ENCODE measurements at places on chromosomes 1 and 21.

DNA sequence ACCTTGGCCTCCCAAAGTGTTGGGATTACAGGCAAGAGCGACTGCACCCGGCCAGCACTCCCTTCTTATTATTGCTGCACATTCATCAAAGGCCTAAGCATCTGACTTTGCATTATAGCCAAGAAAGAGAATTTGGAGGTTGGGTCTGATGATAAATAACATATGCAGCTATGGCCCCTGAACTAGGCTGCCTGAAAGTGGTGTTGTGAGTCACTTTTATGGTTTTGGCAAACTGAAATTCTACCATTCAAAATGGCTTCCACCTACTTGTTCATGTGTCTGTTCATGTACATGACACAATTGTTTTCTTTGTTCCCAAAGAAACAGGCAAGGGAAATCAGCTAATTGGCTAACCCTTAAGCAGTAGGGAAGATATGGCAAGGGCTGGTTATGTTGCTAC is 25.0 kb upstream of the UAP1 start:
- peak; percentile 18 for DNase-seq

DNA sequence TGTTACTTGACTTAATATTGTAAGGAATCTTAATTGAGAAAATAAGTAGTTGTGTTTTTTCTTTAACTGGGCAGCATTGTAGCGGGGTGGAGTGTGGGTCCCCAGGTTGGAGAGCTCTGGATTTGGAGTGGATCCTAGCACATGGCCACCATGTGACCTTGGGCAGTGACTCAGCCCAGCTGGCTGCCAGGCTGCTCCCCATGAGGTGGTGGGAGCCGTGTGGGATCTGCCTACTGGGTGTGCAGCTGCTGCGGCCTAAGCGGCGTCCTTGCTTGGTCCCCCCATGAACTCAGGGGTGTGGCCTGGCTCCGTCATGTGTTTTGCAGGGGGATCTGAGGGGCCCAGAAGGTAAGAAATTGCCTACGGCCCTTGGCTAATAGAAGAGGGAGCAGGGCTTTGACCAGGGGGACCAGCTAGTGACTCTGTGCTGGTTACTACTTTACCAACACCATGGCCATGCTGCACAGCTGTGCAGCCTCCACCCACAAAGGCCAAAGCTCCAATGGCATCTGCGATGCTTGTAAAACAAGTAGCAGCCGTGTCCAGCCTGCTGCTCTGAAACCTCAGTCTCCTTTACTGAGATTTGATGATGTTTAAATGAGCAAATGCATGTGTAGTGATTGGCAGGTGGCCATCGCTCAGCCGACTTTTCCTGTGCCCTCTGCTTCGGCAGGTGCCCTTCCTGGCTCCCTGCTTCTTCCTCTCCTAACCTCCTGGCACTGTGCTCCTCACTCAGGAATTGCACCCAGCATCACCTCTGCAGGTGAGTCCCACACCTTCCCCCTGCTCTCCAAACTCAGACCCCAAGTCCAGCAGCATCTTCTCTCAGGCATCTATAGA is 68.3 kb downstream of the ADARB1 start:
- peak; percentile 70 for DNase-seq

DNA sequence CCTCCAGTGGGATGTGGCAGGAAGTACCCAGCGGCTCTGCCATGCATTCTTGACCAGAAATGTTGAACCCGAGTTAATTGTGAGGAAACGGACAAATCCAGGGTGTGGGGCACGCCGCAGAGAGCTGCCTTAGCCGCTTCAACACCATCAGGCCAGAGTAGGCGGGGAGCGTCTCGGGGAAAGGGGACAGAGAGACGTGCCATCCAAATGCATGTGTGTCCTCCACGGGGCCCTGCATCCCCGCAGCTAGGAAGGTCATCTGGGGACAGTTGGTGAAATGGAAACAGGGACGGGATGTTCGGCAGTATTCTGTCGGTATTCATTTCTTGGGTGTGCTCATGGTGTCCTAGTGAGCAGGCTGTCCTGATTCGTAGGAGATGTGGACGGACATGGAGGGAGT is 59.1 kb upstream of the TRAPPC10 start:
- DNase-seq = no peak

DNA sequence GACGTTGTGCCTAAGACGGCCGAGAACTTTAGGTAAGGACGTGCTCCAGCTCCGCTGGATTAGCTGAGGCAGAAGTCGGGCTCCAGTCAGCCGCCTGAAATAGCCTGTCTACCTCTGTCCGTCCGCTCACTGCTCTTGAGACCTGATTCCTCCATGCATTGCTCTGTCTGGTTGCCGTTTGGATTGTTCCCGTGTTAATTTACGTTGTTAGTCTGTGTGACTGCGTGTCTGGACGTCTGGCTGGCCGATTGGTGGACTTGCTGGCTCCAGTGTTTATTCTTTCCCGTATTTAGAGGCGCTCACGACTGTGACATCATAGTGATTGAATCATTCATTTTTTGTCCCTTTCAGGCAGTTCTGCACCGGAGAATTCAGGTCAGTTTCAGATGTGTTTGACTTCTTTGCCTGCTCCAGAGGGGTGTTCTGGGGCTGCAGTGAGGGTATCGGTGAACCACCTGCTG is 684 bp downstream of the PPIH start:
- DNase-seq = peak; percentile 36

GRCh38 chr1:244406337-244406736 is 45.4 kb downstream of the ADSS2 start:
- DNase-seq = peak; percentile 7

DNA sequence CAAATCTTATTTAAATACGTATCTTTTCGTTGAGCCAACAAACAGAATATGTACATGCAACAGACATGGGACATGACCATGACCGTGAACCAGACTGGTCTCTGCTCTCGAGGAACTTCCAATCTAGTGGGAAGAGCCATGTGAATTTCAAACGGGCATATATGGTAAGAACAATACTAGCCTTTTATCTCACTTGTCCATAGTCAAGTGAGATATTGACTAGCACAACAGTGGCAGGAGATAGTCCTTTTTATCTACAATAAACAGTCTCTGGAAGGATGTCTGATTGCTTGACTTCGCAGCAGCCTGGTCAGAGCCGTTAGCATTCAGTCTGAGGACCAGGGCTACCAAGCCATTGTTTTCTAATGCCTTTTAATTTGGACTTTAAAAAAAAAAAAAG is 12.6 kb upstream of the PLA2G2C start:
- no peak for DNase-seq

- peak; percentile 10 for DNase-seq
Measured at GRCh38 chr1:102790997-102791396, 317.3 kb downstream of the COL11A1 start.

GRCh38 chr21:37873655-37874054 is 42.6 kb downstream of the KCNJ6 start:
- peak; percentile 38 for DNase-seq

DNA sequence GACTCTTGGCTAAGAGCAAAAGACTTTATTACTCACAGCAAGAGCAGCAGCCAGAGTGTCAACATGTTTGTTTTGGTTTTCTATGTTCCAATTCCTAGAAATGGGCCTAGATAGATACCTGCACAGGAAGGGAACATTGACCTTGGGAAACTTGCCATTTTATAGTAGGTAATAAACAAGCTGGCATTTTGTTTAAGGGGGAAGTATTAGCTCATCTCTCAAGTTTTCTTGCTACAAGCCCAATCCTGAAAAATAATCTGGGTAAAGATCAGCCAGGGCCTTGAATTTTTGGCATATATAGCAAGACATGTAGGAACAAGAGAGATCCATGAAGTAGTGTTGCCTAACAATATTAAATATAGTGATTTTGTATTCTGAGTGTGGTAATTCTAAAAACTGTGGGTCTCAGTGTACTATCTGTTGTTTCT is 51.4 kb upstream of the RGL1 start:
- no peak for DNase-seq

DNA sequence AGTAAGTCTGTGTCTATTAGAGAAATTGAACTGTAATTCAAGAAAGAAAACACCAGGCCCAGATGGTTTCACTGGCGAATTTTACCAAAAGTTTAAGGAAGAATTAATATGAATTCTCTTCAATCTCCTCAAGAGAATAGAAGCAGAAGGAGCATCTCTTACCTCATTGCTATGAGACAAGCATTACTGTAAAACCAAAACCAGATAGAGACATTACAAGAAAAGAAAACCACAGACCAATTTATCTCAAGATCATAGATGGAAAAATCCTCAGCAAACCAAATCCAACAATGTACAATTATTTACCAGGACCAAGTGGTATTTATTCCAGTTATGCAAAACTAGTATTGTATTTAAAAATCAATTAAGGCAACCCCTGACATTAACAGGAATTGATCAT is 160.6 kb downstream of the LIPI start:
- no peak for DNase-seq

DNA sequence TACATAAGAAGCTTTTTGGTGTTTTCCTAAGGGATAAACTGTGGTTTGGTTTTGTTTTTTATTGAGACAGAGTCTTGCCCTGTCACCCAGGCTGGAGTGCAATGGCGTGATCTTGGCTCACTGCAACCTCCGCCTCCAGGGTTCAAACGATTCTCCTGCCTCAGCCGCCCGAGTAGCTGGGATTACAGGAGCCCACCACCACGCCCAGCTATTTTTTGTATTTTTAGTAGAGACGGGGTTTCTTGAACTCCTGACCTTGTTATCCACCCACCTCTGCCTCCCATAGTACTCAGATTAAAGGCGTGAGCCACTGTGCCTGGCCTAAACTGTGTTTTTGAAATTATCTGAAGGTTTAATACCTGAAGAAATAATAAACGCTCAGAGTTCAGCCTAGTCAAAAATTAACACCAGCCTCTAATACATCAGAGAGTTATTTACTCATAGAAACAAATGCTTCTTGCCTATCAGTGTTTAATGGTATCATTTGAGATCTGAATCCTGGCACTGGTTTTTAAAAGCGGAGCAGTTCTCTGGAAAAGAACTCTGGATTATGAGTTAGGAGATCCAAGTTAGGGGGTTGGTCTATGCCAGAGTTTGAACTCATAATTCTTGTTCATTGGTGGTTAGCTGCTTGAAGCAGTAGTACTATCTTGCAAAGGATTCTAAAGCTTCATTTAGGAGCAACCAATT is 28.7 kb downstream of the ARID4B start:
- no peak for DNase-seq

- DNase-seq = no peak
Measured at GRCh38 chr1:119987686-119988085, 81.8 kb downstream of the NOTCH2 start.

GRCh38 chr1:9657521-9658032 is 6.0 kb downstream of the PIK3CD start:
- no peak for DNase-seq

DNA sequence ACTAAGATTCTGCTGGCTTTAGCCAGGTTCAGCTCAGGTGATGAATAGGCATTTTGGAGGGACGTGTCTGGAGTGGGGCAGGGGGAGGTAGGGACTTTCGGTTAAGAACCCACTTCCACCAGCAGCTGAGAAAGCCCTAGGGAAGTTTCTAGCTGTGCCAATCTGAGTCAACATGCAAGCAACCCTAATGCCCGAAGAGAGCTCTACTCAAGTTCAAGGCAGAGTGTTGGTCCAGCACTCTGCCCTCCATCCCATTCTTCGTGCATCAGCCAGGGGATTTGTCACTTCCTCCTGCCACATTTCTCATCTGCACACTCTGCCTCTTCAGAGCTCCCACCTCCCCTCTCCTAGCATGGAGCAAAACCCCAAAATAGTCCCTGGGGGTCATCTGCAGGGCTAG is 208.8 kb downstream of the HIVEP3 start:
- no peak for DNase-seq

- DNase-seq = no peak
Measured at GRCh38 chr1:22825486-22826189, 115.0 kb downstream of the EPHB2 start.

- DNase-seq = peak; percentile 58
Measured at GRCh38 chr21:28455253-28455600, 537.5 kb downstream of the LTN1 start.

GRCh38 chr21:28751176-28751575 is 241.5 kb downstream of the LTN1 start:
- no peak for DNase-seq

GRCh38 chr1:116334868-116335635 is 38.0 kb upstream of the ATP1A1 start:
- no peak for DNase-seq

DNA sequence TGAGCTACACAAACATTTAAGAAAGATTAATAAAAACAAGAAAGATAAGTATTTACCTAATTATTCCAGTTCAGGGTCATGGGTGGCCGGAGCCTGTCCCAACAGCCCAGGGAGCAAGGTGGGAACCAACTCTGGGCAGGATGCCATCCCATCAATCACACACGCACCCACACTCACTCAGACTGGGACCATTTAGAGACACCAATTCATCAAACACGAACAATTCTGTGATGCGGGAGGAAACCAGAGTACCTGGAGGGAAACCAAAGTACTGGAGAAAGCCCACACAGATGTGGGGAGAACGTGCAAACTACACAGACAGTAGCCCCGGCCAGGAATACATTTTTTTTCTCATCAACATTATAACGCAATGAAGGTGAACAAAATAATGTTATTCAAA is 16.2 kb downstream of the WASF2 start:
- no peak for DNase-seq

GRCh38 chr21:45001134-45002095 is 61.6 kb downstream of the SLX9 start:
- DNase-seq = peak; percentile 64

DNA sequence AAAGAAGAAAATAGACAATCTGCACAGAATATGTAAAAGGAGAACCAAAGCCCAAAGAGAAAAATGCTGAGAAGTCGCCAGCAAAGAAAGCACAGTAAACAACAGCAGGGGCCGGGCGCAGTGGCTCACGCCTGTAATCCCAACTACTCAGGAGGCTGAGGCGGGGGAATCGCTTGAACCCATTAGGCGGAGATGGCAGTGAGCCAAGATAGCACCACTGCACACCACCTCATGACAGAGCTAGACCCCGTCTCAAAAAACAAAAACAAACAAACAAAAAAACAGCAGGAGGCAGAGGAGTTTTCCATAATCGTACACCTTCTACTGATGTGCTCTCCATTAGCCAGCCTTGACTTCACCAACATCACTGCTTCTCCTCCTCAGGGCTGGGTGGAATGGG is 153.2 kb downstream of the LYPLAL1 start:
- DNase-seq = no peak

- no peak for DNase-seq
Measured at GRCh38 chr1:16094453-16095158, 21.2 kb upstream of the FAM131C start.

GRCh38 chr1:198660341-198661261 is 21.8 kb downstream of the PTPRC start:
- no peak for DNase-seq

DNA sequence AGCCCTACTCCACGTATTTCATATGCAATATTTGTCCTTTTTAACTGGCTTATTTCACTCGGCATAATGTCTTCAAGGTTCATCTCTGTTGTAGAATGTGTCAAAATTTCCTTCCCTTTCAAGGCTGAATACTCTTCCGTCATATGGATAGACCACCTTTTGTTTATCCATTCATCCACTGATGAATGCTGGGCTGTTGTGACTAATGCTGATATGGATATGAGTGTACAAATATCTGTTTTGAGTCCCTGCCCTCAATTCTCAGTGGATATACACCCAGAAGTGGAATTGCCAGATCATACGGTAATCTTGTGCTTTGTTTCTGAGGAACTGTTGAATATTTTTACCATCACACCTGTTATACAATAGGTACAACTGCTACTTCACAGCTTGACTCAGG is 155.2 kb upstream of the IRF2BP2 start:
- DNase-seq = no peak
